Cerebellum (tissue), 4 donors: ENCODE measurements at places on chromosomes 3 and 15. TPM values are rescaled to one million over a fixed set of nuclear protein-coding genes. Genes with fewer than 3 reads are reported as not detected.

DNA sequence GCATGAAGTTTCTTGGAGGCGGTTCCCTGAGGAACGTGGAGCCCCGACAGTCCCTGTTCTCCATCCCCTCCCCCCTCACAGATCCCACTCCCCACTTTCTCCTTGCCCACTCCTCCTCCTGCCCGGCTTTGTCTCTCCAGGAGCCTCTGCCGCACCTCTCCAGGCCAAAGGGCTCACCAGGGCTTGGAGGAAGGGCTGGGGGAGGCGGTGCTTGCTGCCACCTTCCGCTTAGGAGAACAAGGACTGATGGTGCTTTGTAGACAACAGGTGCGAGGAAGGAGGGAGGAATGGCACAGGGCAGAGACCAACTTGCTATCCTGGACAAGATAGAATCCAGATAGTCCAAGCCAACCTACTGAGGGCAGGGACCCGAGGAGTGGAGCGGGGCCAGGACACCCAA lies 103.5 kb upstream of the SMAD3 start:
- no peak for DNase-seq

- no peak for DNase-seq
Measured at GRCh38 chr3:126911162-126912026, 71.5 kb upstream of the PLXNA1 start.

- no peak for DNase-seq
Measured at GRCh38 chr3:170534227-170534626, 51.6 kb downstream of the SLC7A14 start.

- DNase-seq: no peak
Measured at GRCh38 chr3:188389711-188390342, 235.9 kb downstream of the LPP start.

The SLC28A2 gene
- total RNA-seq: not detected

The CCK gene
- 2.4 TPM for total RNA-seq

GRCh38 chr15:74136814-74137536 lies 6.6 kb downstream of the ISLR2 start:
- DNase-seq: no peak

DNA sequence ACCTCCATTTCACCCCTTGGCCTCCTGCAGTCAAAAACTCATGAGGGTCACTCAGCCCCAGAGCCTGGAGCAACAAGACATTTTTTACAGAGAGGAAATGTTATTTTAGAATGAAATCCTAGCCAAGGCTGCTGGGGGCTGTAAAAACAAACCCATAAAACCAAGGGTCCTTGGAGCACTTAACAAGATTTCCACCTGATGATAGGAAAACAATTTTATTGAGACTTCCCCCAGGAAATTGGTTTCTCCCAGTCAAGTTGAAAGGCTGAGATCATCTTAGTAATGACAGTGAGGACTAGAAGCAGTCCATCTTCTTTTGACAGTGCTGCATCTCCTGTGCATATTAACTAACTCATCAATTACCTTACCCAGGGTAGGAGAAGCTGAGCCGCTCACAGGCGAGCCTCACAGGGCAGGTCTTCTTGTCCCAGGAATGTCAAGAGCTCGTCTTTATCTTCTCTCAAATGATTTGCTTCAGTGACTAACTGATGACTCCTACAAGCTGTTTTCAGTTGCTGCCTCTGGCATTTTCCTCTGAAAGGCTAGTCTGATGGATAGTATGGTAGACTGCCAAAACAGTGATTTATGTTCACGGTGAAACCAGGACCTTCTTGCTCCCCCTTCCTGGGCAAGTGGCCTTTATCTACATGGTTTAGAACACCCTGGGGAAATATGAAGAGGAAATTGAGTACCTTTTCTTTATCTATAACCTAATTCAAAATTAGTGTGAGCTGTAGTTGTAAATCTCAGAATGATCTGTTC lies 34.6 kb upstream of the AEN start:
- no peak for DNase-seq

DNA sequence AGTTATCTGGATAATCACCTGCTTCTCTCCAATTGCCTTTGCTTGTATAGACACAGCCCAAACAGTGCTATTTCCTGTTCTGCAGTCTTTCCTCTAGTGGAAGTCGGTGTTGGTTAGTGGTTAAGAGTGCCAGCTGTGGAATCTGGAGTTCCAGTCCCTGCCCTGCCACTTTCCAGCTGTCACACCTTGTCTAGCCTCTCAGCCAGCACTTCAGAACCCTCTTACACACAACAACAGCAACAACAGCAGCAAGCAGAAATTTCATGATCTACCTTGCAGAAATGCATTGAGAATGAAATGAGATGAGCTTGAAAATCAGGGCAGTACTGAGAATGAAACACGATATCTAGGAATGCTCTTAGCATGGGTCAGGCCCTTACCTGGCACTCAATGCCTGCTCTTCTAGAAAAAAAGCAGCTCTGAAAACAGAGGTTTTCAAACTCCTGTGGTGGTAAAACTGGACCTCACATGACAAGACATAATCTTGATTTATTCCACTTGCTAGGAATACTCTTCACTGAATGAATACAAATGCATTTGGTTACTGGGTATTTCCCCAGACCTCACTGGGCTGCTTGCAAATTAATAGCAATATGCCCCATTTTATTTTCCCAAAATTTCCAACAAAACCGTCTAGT lies 3.3 kb upstream of the WNT5A start:
- no peak for DNase-seq

DNA sequence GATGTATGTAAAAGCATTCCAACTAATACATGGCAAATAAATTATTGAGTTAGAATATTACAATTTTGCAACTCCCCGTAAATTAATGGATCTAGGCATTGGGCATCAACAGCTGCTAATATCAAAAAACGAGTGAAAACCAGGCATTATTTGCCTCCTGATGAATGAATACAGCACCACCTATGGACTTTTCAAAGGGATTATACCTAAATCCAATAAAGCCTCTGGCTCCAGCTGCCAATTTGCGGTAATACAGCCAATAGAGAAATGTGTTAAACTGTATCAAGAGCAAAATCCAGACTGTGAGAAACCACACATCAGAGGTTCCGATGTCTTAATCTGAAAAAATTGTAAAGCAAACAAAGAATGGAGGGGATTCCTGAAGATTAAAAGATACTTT lies 16.3 kb upstream of the A4GNT start:
- DNase-seq: no peak

The GRIP2 gene
- total RNA-seq: 4.2 TPM

GRCh38 chr3:50675179-50676030 lies 678 bp downstream of the DOCK3 start:
- peak; percentile 85 for DNase-seq

- no peak for DNase-seq
Measured at GRCh38 chr3:124126436-124127023, 134.6 kb upstream of the ROPN1 start.

GRCh38 chr3:54062546-54062945 lies 59.8 kb upstream of the CACNA2D3 start:
- no peak for DNase-seq

- peak; percentile 31 for DNase-seq
Measured at GRCh38 chr3:12138044-12138443, 20.7 kb downstream of the TIMP4 start.

DNA sequence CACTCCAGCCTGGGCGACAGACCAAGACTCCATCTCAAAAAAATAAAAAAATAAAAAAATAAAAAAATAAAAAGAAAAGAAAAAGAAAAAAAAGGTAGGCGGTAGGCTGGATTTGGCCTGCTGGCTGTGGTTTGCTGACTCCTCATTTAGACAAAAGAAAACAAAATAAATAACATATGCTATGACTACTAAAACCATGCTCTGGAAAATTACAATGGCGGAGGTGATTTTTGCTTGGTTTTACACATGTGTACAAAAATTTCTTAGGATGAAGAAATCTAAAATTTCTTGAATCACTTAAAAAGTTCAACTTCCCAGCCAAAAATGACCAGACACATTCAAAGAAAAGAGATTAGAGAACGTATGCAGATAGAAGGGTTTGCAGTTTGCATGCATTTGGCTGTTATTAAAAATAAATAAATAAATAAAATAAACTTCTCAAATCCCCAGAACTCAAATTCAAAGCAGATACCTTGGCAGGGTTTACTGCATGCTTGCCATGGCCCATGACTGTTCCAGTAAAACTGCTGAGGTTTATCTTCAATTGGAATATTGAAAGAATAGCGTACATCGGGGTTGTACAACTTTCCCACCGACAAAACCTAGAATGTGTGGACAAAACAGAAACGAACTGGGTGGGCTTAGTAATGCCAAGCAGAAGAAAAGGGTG lies 65.9 kb downstream of the ADAMTS9 start:
- DNase-seq: no peak

DNA sequence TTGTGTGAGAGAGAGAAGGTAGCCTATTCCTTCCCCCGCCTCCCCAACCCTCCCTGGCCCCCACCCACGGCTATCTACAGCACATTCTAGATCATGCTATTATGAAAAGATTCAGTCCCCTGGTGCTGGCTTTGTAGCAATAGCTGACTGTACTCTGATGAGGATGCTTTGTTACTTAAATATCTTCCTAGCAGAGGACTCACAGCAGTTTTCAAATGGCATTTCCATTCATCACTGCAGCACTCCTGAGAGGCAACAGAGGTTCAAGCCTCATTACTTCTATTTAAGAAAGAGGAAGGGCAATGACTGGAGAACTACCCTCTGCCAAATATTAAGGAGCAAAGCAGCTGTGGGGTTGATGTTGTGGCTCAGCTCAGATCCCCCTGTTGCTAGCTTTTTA lies 61.0 kb downstream of the LRRN1 start:
- DNase-seq: no peak

- DNase-seq: no peak
Measured at GRCh38 chr15:80457896-80458295, 53.7 kb downstream of the ARNT2 start.

DNA sequence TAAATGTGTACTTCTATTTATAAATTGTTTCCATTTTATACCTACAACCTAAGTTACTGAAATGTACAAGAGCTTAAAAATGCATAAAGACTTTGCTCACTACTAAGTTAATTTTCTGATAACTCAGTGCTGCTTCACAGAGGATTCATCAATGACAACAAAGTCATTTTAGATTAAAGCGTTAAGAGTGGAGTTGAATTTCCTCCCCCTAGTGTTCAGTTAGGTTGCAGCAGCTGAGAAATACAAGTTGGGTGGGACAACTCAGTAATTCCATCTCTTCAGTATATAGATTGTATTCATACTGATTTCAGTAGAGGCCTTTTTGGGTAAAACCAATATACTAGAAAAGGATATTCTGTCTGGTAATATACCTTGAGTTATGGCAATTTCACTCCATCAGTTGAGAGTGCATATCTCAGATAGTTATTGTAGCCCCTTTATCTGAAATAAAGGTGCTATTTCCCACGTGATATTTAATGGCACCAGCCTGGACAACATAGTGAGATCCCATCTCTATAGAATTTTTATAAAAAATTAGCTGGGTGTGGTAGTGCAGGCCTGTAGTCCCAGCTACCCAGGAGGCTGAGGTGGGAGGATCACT lies 6.9 kb upstream of the RPL35A start:
- peak; percentile 34 for DNase-seq

The PAQR5 gene
- 0.82 TPM for total RNA-seq

- DNase-seq: no peak
Measured at GRCh38 chr3:178181784-178182183, 354.5 kb upstream of the KCNMB2 start.

DNA sequence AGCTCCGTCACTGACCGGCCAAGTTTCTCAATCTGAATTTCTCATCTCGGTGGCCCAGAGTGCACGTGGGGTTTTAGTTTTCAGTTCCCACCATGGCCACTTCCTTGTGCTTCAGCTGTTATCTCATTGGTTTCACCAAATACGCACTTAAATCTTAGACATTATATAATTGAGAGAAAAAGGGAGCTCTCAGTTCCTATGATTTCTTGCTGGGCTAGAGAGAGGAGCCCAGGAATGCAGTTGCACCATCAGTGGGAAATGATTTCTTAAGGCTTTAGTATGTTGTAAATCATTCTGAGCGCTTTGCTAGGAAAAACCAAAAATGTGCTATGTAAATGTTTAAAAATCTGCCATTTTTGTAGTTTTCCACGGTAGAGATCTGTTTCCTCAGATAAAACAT lies 53.2 kb downstream of the OXNAD1 start:
- no peak for DNase-seq
